ENCODE measurements at places on chromosomes 11 and 22.

- DNase-seq = no peak
Observed at GRCh38 chr11:19080579-19080993, 20.1 kb upstream of the MRGPRX2 start.

- no peak for DNase-seq
Observed at GRCh38 chr22:47215851-47216250, 453.4 kb downstream of the TBC1D22A start.

- DNase-seq = no peak
Observed at GRCh38 chr11:43278193-43278956, 33.4 kb upstream of the API5 start.

GRCh38 chr11:123702696-123703095, 38.8 kb downstream of the ZNF202 start:
- DNase-seq = no peak

GRCh38 chr22:47515384-47516125, 753.1 kb downstream of the TBC1D22A start:
- DNase-seq = no peak

DNA sequence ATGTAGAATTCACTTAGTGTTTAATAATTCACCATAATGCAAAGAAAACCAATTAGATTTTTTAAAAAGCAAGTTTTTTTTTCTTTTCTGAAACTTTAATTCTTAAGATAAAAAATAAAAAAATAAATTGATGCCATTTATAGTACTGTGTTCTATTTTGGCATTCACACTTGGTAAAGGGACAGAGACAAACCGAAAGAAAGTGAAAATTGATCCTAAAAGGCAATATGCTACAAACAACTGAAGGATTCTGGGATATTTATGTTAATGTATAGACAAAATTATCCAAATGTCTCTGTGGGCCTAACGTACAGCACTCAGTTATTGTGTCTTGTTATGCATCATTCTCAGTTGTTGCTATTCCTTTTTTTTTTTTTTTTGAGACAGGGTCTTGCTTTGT, 41.9 kb upstream of the DDI1 start:
- DNase-seq = no peak

GRCh38 chr11:16924462-16924825, 89.8 kb downstream of the PLEKHA7 start:
- no peak for DNase-seq
